ENCODE measurements at places on chromosomes 2 and 18.

DNA sequence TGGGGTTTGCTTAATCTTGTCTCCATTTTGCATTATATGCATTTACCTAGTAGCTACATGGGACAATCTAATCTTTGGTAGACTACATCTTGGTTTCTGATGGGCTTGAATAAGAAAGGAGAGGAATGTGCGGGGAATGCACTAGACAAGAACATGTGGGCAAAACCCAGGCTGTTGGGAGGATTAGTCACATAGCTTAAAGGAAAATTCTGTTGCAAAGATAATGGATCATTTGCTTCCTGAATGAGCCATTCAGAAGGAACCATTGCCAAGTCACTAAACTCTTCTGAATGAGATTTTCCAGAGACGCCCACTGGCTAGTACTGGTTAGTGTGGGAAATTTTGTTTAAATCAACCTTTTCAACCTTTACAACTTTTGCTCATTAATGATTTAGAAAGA is 84.8 kb downstream of the OSBPL6 start:
- DNase-seq = peak; percentile 79

DNA sequence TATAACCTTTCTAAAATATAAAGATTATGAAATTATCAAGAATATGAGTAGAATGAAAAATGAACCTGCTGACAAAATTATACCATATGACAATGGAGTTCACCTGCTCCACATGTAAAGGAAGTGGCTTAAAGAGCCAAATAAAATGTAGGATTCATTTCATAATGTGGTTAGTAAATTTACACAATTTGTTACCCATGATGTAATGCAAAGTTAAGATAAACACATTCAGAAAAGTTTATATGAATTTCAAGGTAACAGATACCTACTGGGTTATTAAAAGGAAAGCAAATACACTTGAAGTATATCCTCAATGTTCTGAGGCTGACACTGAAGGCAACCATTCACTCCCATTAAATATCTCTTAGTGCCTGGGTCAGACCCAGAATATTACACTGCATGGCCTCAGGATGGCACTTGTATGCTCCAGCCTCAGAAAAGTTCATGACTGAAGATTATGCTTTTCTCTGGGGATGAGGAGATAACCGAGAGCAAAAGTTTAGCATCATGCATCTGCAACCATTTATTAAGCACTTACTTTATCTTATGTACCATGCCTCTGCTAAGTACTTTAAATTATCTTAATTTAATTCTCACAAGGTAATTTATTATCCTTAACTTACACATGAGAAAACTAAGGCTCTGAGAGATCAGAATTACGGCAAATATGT is 6.2 kb downstream of the STRN start:
- no peak for DNase-seq

DNA sequence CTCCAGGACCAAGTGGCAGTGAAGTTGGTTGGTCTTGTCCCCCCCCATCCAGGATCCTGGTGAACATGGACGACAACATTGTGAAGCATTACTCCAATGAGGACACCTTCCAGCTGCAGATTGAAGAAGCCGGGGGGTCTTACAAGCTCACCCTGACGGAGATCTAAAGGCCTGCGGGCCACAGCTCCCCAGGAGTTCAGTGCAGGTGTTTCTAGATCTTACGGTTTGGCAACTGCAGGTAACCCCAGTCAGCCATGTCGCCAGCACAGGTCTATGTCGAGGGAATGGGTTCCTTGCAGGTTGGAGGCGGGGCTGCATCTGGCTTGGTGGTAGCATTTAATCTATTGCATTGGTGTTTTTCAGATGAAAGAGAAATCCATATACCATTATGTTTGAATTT is 42.8 kb upstream of the KLF11 start:
- DNase-seq = no peak

DNA sequence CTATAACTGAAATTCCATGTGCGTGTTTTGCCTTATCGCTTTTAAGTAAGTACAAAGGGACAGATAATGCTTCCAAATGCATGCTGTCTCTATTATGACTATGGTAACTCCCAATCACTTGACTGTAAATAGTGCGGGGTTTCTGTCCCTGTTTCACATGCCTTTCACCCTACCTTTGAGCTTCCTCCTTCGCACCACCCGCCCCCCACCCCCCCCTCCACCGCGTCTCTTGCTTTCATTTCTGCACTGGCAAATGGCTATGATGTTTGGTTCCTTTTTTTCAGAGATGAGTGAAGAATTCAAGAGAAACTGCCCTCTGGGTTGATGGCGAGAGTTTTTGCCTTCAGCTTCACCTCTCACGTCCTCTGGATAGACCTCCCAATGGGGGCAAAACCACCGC is 25.0 kb upstream of the SPP2 start:
- DNase-seq = peak; percentile 35

- DNase-seq = no peak
These were observed 150.0 kb downstream of the NEDD4L start for GRCh38 chr18:58194028-58194427.

- no peak for DNase-seq
These were observed 193.2 kb downstream of the LTBP1 start for GRCh38 chr2:33139949-33140348.

GRCh38 chr18:471716-472115 is 28.8 kb downstream of the COLEC12 start:
- DNase-seq = peak; percentile 40

- DNase-seq = no peak
These were observed 288.1 kb downstream of the MYCN start for GRCh38 chr2:16228471-16228870.

DNA sequence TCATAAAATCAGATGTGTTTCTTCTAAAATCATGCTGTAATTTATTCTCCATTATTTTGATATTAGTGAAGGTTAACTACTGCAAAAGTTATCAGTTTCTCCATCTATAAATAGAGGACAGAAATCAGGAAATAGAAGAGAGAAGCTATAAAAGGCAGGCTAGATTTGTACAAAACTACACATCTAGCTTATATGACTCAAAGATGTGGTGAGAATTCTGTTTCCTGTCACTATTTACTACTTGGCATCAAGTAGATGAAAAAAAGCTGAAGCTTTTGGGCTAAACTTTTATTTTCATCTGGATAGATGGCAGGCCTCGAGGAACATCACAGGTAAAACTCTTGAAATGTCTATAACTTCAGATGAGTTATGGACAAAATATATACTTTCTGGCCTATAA is 49.8 kb upstream of the NAB1 start:
- DNase-seq = no peak

DNA sequence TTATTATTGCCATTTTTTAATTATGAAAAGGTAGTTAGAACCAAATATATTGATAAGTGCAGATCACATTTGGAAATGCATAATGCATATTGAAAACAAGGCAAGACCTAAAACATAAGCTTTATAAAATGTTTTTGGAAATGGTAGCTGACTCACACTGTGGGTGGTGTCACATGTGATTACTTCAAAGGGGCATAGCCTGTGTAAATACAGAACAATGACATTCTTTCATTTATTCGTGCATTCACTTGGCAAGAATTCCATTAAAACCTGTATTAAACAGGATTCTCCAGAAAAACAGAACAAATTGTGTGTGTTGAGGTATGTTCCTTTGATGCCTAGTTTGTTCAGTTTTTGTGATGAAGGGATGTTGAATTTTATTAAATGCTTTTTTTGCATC is 427.3 kb upstream of the ST6GAL2 start:
- no peak for DNase-seq

- DNase-seq = no peak
These were observed 154.3 kb downstream of the LCLAT1 start for GRCh38 chr2:30601375-30601774.

GRCh38 chr2:64379186-64379585 is 74.8 kb upstream of the LGALSL start:
- DNase-seq = no peak

GRCh38 chr18:38545071-38545470 is 979.5 kb upstream of the CELF4 start:
- DNase-seq = no peak

GRCh38 chr18:9637036-9637767 is 22.8 kb upstream of the PPP4R1 start:
- no peak for DNase-seq

Data from AG20443 (cell line).